ENCODE measurements at places on chromosomes 2 and 18. TPM values are rescaled to one million over a fixed set of nuclear protein-coding genes. Genes with fewer than 3 reads are reported as not detected.

- no peak for DNase-seq
These were observed 23.8 kb downstream of the GRHL1 start for GRCh38 chr2:9975328-9975727.

DNA sequence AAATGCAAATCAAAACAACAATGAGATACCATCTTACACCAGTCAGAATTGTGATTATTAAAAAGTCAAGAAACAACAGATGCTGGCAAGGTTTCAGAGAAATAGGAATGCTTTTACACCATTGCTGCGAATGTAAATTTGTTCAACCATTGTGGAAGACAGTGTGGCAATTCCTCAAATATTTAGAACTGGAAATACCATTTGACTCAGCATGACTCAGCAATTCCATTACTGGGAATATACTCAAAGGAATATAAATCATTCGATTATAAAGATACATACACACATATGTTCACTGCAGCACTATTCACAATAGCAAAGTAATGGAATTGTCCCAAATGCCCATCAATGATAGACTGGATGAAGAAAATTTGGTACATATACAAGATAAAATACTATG is 516.7 kb downstream of the ERBB4 start:
- no peak for DNase-seq

Gene C18orf54
- 11.4 TPM for polyA plus RNA-seq

GRCh38 chr2:100136310-100136709 is 6.1 kb downstream of the AFF3 start:
- no peak for DNase-seq

DNA sequence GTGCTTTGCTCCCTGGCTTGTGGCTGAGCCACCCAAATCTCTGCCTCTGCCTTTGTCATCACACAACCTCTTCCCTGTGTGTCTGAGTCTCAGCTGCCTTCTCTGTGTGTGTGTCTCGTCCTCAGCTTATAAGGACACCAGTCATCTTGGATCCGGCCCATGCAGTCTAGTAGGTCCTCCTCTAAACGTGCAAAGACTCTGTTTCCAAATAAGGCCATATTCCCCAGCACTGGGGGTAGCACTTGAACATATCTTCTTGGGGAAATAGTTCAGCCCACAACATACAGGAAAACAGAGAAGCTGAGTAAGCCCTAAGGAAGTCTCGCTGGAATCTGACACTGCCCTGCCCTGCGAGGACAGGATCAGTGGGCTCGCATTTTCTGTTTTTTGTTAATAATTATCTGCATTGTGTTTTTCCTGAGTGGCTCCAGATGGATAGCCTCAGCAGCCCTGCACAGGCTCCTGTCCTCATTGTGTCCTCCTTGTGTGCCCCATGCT is 42.1 kb downstream of the MTCL1 start:
- no peak for DNase-seq

DNA sequence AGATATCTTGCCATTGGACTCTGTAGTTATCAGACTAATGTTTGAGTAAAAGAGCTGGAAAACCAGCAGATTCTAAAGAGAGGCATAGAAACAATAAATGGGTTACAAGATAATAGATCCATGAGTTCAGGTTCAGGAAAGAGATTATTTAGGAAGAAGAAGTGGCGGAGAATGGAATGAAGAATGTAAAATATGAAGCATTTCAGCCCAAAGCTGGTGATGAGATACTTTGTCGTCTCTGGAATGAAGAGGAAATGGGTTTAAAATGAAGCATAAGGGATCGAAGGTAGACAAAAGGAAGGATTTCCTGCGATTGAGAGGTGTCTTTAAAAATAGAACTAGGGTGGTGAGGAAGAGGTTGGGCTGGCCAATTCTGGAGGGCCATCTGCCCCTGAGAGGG is 36.6 kb downstream of the BCL11A start:
- DNase-seq: no peak

DNA sequence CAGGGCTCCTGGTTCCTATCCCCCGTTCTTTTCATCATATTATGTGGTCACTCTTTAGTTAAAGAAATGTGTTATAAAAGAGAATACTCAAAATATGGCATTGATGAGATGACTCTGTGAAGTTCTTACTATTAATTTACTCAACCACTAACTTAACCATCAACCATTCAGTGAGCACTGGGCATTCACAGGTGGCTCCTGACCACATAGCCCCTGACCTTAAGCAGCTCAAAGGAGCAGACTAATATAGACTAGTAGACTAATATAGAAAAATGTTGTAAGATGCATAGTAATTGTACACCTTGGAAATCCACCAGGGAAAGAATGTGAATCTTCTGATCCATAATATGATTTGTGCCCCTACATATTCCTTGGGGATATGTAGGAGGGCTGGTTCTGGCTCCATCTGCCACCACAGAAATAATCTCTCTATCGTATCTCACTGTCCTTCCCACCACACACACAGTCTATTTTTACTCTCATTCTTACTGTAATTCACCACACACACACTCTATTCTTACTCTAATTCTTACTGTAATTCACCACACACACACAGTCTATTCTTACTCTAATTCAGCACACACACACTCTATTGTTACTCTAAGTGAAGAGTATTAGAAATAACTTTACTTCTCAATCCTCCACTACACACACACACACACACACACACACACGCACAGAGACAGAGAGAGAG is 188.9 kb upstream of the ITGA4 start:
- no peak for DNase-seq

GRCh38 chr2:49108436-49108835 is 45.9 kb downstream of the FSHR start:
- no peak for DNase-seq

DNA sequence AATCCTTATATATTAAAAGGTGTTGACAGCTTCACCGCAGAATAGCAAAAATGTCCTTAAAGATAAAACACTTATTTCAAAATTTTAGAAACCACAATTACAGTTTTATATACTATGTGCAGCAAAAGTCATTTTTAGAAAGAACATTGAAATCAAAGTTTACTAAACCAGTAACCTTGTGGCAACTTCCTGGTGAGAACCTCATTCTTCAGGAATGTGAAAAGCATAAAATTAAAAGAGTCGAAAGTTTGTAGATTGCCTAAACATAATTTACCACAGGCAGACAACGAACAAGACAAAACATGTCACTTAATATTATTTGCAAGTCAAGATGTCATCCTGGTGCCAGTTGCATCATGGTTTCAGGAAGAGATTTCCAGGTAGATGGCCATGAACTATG is 108.3 kb upstream of the NRP2 start:
- DNase-seq: no peak

- DNase-seq: no peak
These were observed 1.2 kb downstream of the ANTXR1 start for GRCh38 chr2:69013840-69014821.

Gene GKN2
- polyA plus RNA-seq: not detected

Gene STEAP3
- 1.3 TPM for polyA plus RNA-seq
